Activated CD8-positive, alpha-beta memory T cell treated with anti-CD3 and anti-CD28 coated beads, Interleukin-2, amount 50 U/mL, for 48 hours (primary cell): ENCODE measurements at places on chromosomes 7 and 10.

DNA sequence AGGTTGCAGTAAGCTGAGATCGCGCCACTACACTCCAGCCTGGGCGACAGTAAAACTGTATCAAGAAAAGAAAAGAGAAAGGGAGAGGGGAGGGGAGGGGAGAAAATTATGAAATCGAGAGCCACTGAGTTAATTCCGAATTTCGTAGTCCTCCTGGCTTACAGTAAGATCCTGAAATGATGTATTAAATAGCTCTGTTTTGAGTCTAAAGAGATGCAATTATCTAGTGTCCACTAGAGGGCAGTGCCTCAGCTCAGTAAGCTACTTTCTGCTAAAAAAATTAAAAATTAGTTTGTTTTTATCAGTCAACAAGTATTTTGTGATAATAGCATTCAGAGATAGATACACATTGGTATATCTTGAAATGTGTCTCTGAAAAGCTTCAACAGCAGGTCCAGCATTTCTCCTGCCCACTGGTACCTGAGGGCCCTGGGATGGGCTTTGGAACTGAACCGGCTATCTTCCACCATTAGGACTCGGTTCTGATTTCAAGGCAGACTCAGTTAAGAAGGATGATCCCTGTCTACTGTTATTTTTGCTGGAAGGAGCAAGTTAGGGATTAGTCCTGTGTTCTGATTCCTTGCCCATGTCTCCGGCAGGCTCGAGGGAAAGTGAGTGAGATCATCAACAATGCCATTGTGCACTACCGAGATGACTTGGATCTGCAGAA lies 19.5 kb downstream of the TSPAN33 start:
- no peak for DNase-seq

- DNase-seq = no peak
These were observed 44.3 kb upstream of the PPP1R17 start for GRCh38 chr7:31642681-31643115.

DNA sequence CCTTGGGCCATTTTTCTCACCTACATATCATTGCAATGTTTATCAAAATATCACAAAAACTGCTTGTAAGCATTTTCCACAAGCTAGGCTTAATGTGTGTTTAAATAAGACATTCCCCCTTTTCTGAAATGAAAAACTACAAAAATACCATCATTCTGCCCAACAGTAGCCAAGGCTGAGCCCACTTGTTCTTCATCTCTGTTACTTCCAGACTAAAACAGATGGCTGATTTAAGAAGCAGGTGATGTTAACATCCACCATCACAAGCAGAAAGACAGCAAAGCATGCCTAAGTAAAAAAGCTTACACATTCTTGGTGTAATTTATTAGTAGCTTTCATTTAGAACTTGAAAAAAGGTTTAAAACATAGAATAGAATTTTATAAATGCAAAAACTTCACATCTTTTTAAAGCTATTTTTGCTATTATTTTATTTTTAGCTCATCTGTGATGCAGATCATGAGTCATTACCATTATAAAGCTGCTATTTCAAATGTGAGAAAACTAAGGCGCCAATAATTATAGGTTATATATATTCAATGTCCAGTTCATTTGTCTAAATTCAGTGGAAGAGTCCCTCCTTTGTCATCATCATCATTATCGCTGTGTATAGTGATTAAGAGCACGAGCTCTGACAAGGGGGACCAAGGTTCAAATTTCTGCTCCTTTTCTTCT lies 109.4 kb downstream of the RELN start:
- no peak for DNase-seq

- DNase-seq = no peak
These were observed 829 bp downstream of the CHRM2 start for GRCh38 chr7:136869001-136869961.

DNA sequence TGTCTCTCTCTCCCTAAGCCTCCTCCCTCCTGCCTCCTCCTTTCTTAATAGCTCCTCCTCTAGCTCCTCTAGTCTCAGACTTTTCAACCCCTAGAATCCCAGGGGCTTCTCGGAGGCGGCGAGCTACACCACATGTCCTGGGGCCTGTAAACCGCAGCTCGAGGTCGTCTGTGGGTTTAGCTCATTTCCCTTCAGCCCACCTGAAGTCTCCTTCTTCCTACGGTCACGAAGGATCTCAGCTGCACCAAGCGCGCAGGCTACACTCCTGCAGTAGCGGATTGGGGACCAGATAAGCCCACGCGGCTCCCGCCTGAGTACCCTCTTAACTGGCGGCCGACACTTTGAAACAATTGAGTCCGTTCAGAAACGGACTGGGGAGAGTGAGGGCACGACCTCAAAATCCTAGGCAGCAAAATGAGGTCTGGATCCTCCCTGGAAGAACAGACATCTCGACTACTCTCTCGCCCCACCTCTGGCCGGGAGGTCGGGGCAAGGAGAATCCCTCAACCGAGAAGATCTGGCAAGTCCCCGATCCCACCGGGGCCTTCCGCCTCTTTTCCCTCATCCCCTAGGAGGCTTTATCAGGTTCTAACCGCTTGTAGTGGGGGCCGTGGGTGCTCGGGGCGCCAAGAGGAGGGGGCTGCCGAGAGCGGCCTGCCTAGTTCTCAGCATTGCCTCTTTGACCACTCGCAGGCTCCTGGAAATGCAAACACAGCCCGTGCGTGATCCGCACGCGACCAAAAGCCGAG lies 1.3 kb upstream of the SORCS3 start:
- no peak for DNase-seq

DNA sequence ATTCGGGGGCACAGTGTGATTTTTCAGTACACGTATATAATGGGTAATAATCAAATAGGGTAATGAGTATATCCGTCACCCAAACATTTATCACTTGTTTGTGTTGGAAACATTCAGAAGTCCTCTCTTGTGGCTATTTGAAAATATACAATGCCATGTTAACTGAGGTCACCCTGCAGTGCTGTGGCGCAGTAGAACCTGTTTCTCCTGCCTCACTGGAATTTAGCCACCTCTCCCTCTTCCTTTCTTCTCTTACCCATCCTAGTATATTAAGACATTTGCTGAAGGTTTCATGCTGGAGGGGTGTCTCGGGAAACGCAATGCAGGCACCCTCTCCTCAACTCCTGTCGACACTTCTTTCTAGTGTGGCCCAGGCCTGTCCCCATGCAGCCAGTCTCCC lies 425.3 kb upstream of the MKI67 start:
- no peak for DNase-seq
